Effector CD8-positive, alpha-beta T cell (primary cell): ENCODE measurements at places on chromosomes 5 and 9.

- no peak for DNase-seq
Measured at GRCh38 chr5:39640552-39640951, 215.8 kb upstream of the DAB2 start.

- DNase-seq, result no peak
Measured at GRCh38 chr5:174844971-174845370, 120.6 kb downstream of the MSX2 start.

- DNase-seq, result no peak
Measured at GRCh38 chr9:108417726-108418125, 438.1 kb downstream of the ACTL7B start.

GRCh38 chr9:706073-706472, 135.4 kb upstream of the DMRT1 start:
- DNase-seq, result no peak

GRCh38 chr5:5340206-5340729, 82.2 kb upstream of the ICE1 start:
- no peak for DNase-seq
